ENCODE measurements at places on chromosomes 4 and X.

DNA sequence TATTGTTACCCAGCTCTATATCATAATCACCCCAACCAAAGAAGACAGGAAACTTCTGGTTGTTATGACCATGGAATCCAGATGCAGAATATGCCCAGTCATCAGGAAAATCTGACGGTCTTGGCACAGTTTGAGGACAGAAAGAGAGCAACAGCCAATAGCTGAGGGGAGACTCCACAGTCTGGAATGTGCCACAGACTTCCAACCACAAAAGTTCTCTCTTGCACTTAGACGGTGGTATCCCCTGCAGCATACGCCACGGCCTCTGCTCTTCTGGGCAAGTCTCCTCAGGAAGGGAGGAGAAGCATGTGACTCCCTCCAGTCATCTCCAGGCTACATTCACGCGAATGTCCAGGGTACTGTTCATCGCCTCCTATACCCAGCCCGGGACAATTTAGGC is 18.4 kb downstream of the ZNF827 start:
- peak; percentile 97 for DNase-seq

DNA sequence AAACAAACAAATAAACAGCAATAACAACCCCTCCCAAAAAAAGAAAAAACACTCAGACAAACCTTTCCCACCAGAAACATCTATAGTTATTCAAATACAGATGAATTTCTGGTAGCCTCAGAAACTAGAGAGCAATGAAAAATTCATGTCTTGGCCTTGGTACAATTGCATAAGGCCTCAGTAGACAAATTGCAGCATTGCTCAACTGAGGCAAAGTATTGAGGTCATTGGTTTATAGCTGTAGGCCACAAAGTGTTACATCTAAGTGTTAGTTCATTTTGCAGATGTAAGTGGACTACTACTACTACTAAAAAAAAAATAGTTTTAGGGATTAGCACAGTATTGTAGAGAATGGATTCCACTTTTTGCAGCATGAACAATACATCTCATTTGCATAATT is 2268.3 kb downstream of the ARAP2 start:
- DNase-seq: peak; percentile 35

DNA sequence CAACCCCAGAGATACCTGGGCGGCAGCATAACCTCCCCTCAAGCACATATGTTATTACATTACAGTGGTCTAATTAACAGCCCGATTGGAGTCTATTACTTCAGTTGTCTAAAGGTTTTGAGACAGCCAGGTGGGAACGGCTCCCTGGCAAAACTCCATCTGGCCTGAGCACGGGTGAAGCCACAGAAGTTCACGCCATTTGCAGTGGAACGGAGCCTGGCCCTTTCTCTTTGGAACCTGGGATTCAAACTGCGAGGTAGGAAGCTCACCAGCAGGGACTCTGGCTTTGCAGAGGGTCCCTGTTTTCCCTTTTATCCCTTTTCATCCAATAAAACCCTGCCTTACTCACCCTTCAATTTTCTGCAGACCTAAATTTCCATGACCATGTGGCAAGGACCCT is 45.9 kb upstream of the NEIL3 start:
- DNase-seq: no peak

- peak; percentile 20 for DNase-seq
Measured at GRCh38 chr4:152594978-152595925, 59.4 kb upstream of the FBXW7 start.

Measured in iris pigment epithelial cell (primary cell).